Right renal pelvis (tissue), 4 donors: ENCODE measurements at places on chromosomes 7 and 10.
A peak's percentile ranks its signal among the peaks of the same experiment; 100 is the strongest.

GRCh38 chr10:61385231-61386001, 67.8 kb downstream of the TMEM26 start:
- no peak for DNase-seq

GRCh38 chr10:60495338-60496055, 105.8 kb upstream of the ANK3 start:
- DNase-seq: no peak

DNA sequence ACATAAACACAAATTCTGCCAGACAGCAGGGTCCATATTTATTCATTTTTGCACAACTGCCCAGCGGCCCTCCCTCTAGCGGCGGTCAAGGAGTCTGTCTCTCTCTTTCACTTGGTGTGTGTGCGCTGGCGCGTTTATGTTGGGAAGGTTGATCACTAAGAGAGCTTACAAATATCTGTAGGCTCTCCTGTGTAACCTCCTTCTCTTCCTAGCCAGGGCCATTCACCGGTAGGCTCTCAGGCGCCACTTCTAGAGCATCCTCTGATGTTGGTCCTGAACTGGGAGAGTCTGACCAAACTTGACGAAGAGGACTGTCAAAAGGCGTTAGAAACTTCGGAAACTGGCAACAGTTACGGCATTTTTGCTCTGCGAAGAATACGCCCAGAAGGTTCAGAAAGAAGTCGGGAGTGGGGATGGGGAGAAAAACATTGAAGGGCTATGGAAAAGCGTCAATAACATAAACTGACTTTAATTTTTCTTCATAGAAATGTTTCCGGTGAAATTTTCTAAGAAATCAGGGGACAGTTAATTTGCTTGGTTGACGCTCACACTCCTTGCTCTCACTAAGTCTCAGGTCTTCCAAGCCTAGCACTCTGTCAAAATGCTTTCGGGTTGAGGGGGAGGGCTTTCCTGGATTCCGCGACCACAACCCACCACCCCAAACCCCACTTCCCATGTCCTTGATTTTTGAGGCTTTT, 731.1 kb downstream of the ZWINT start:
- peak; percentile 53 for DNase-seq

DNA sequence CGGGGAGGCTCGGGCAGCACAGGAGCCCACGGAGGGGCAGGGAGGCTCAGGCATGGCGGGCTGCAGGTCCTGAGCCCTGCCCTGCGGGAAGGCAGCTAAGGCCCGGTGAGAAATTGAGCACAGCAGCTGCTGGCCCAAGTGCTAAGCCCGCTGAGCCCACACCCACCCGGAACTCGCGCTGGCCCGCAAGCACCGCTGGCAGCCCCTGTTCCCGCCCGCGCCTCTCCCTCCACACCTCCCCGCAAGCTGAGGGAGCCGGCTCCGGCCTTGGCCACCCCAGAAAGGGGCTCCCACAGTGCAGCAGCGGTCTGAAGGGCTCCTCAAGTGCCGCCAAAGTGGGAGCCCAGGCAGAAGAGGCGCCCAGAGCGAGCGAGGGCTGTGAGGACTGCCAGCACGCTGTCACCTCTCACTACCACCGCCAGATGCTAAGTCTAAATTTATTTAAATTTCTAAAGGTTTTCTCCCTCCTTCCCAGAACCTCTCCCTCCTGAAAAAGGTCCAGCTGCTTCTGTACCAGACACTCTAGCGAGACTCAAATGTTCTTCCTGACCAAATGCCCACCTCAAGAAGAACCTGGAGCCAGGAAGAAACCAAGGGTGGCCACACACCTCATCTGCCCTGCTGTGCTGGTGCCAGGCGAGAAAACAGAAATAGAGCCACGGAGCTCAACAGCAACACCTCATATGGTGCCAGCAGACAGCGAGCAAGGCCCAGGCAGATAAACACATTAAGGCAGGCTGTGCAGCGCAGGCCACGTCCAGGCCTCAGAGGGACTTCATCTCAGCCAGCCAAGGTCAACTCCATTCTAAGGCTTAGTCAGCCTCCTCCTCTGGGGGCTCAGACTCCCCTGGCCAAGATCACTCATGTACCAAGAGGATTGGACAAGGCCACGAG, 47.0 kb downstream of the KCNMA1 start:
- no peak for DNase-seq

- no peak for DNase-seq
These were observed 85.0 kb upstream of the MYL10 start for GRCh38 chr7:101714097-101714496.
